Cortex of kidney (tissue), 1 donor: ENCODE measurements at places on chromosomes 2 and 18.

GRCh38 chr2:140662504-140662903 lies 1468.3 kb downstream of the LRP1B start:
- DNase-seq, result no peak

DNA sequence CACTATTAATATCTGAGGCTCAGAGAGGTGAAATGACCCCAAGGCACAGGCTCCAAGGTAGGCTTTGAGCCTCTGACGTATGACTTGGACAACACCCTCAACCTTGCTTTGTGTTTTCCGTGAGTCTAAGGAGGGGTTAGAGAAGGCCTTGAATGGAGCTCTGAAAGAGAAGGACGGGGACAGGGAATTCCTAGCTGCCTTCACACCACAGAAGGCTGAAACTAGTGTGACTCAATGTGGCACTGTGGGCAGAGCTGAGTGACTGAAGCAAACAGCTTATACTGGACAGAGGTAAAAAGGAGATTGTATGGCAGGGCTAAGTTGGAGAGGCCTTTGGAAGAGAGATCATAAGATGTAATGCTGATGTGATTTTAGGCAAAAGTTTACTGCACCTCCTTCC lies 3.5 kb upstream of the NCK2 start:
- DNase-seq, result no peak

DNA sequence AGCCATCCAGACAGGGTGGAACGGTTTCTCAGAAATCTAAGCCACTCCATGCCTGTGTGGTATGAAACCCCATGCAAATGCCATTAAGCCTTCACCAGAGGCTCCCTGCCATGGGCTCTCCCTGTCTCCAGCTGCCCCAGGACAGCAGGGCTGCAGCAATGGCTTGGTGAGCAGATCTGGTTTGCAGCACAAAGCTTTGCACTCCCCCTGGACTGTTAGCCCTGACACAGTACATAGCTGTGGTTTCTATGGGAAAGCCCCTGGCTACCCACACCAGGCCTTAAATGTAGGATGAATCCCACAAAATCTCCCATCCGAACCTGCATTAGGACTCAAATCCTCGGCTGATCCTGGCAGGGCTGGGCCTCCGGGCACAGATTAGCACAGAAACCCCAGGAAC lies 291.6 kb downstream of the TNS1 start:
- DNase-seq, result no peak

- DNase-seq, result no peak
These were observed 87.1 kb downstream of the GPR39 start for GRCh38 chr2:132503701-132504100.

DNA sequence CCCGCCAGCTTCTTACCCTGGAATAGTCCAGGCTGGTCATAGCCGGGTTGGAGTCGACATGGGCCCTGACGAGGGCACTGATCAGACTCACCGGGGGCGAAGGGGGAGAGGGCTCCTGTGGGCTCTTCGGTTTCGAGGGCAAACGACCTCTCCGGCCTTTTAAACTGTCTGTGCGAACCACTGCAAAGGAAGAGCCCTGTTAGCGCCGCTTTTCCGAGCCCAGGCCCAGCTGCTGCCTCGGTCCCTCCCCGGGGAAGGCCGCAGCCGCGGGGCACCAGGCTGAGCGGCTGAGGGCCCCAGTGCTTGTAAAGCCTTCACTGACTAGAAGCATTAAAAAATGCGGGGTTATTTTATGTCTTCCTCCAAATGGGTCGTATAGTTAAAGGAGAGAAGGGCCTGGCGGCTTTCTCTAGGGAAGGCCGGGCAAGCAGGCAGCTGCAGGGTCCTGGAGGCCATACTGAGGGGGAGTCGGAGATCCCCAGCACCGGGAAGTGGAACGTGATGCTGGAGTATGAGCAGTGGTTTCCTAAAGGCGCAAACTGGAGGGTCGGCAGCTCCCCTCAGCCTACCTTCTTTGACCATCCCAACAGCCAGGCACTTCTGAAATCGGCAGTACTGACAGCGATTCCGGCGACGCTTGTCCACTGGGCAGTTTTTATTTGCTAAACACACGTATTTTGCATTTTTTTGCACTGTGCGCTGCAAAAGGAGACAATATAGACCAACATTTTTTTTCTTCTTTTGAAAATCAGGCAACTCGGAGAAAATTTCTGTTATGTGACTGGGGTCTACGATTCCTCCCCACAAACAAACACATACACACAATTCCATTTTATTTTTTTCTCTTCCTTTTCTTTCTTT lies 4.5 kb downstream of the NR4A2 start:
- no peak for DNase-seq

GRCh38 chr2:135844301-135844895 lies 7.4 kb upstream of the LCT start:
- DNase-seq, result no peak

DNA sequence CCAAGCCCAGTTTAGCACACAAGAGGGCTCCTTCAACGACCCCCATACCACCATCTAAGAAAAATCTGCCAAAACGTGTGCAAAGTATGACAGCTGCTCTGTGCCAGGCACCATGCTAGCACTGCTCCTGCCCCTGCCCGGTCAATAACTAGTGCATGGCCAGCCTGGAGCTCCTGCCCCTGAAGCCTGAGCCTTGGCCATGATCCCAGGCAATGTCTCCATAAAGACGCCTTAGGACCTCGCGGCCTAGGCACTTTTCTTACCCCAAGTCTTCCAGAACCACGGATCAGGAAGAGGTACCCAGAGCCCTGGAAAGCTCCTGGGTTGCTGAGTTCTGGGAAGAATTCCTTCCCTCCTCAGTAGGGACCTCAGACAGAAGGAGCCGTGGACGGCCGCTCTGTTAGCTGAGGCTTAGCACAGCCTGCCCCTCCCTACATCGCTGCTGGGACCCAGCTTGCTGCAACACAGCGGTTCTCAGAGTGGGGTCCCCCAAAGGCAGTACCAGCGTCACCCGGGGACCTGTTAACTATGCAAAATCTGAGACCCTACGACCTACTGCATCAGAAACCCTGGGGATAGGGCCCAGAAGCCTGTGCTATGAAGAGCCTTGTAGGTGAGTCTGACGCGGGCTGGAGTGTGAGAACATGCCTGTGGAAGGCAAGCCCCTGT lies 117.8 kb upstream of the TWIST2 start:
- no peak for DNase-seq

GRCh38 chr2:24919037-24919505 lies 966 bp downstream of the ADCY3 start:
- DNase-seq, result no peak

- no peak for DNase-seq
These were observed 82.8 kb upstream of the RPL31 start for GRCh38 chr2:100919316-100919715.
